ENCODE measurements at places on chromosomes 1 and 21.

DNA sequence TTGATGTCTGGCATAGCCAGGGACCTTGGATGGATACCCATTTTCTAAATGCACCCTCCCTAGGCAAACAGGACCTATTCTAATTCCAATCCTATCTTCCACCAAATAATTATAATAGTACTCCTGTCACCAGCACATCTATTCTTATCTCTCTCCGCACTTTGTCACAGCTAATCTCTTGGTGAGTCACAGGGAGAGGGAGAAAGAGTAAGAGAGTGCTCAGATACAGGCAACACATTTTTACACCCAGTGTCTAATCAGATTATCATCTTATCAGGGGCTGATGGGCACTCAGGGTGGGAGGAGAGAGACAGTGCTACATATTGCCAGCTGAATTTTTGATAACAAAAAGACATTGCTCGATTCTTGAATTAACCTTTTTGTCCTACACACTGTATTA is 275.0 kb upstream of the BEND5 start:
- DNase-seq = no peak

DNA sequence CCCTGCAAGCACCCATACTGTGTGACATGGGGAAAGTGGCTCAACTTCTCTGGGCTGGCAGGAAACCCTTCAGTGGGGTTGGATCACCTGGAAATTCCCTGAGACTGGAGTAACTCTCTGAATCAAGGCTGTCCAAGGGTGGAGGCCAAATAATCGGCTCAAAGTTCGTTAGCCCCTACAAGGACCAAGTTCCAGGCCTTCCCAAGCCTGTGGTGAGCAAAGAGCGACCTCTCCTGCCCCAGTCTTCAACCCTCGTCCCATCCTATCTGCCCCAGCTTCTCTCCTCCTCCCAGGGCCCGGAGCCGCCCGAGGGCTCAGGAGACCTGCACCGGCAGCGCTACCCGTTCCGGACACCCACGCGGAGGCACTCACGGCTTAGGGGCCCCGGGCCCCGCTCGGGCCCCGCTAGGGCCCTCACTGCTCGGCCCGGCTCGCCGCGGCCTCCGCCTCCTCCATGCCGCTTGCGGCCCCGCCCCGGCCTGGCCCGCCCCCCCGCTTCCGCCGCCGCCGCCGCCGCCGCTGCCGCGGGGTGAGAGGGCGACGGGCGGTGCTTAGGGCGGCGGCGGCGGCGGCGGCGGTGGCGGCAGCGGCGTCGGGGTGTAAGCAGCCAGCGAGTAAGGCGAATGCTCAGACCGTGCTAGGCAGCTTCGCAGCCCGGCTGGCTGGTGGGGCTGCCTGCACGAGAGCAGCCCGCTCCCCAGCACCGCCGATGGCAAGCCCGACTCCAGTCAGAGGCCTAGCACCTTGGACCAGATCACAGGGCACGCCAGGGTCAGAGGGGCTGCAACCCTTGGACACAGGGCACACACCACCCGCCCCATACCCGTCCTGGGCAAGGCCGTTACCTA is at the start of gene POMGNT1:
Gene POMGNT1 (minus strand): TSS at position 471 of the 848 bp plus-strand sequence. CDS start 613 bp downstream, outside the sequence.
- DNase-seq = no peak

DNA sequence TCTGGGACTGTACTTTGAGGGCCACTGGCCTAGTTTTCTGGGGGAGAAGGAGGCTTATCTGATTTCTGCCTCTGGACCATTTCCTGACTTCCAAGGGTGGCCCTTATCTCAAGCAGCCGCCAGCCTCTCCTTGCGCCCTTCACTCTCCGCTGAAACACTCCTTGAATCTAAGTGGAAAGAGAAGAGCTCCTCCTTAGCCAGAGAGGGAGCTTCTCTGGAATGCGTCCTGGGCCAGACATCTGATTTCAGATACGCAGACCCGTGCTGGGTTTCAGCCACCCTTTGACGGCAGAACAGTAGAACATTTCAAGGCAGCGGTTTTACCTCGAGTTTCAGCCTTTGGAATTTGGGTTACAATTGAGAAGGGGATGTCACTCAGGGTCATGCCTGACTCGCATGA is 308.0 kb downstream of the CAMTA1 start:
- DNase-seq = no peak

GRCh38 chr1:231719485-231720183 is 93.0 kb downstream of the DISC1 start:
- no peak for DNase-seq

DNA sequence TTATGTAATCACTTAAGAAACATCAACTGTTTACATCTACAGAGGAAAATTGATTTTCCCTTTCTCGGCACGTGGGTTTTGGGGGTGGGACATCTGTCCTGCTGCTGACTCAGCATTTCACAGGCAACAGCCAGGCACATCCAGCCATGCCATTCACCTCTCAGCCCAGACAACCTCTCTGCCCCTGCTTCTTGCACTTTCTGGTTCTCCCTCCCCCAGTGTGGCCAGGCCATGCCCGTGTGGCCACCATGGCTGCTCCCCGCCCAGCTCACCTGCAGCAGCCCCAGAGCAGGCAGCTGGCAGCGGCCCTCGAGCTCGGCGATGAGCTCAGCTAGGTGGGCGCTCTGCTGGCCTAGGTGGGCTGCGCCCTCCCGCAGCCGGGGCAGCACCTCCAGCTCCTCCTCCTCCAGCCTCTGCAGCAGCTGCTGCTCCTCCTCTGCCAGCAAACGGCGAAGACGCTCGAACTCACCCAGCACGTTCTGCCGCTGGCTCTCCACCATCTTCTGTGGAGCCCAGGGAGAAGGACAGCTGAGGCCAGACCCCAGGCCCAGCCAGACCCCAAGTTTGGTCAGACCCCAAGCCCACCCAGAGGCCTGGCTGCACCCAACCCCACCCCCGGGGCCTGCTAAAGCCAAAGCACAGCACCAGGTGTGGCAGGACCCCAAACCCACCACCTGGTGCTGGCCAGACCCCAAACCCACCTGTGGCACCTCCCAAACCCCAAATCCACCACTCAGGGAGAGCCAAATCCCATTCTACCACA is 5.8 kb downstream of the TRIM11 start:
- DNase-seq = peak; percentile 54
